ENCODE measurements at places on chromosomes 1 and 21. TPM values are rescaled to one million over a fixed set of nuclear protein-coding genes. Genes with fewer than 3 reads are reported as not detected.

C1QTNF12 gene
- total RNA-seq, result 2.9 TPM

ITPKB gene
- total RNA-seq, result 34.9 TPM

ARTN gene
- 0.39 TPM for total RNA-seq

PLA2G2A gene
- 453 TPM for total RNA-seq

CLCA1 gene
- 0.29 TPM for total RNA-seq

PPIAL4G gene
- not detected for total RNA-seq

HTR6 gene
- total RNA-seq, result not detected

All from mesenteric fat pad (tissue), 1 donor.